ENCODE measurements at places on chromosomes 3 and 15.

DNA sequence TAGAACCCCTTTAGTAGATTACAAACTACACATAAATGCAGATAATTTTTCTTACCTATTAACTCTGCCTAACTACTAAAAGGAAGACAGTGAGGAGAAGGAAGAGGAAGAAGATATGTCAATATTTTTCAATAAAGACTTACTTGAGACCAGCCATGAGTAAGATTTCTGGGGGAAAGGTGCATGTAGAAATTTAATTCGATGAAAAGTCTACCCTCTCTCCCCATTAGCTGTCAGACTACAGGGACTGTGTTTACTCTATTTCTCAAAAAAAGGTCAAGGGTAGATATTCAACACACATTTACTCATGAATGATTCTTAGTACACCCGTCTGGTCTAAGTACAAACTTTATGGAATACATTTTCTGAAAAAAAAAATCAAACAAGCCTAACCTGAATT is 6.8 kb downstream of the TSPAN3 start:
- DNase-seq: no peak

DNA sequence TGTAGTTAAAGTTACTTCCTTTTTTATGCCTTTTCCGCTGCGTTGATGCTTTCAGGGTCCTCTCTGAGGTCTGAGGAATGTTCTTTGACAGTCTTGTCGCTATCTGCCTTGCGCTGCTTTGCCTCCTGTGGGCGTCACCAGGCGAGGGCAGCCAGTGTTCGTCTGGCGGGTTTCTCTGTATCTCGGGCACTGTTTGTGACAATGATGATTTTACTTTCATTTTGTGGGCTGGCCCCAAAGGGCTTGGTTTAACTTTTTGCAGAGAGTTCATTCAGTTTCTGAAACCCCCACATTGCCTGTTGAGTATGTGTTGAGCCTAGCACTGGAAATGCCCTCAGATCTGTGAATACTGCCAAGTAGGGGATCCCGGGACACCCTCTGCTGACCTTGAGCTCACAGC is 24.6 kb upstream of the SACM1L start:
- no peak for DNase-seq

- peak; percentile 57 for DNase-seq
Observed at GRCh38 chr3:167110901-167111300, 269.2 kb downstream of the ZBBX start.

- DNase-seq: no peak
Observed at GRCh38 chr3:195286115-195286872, 15.3 kb upstream of the XXYLT1 start.

DNA sequence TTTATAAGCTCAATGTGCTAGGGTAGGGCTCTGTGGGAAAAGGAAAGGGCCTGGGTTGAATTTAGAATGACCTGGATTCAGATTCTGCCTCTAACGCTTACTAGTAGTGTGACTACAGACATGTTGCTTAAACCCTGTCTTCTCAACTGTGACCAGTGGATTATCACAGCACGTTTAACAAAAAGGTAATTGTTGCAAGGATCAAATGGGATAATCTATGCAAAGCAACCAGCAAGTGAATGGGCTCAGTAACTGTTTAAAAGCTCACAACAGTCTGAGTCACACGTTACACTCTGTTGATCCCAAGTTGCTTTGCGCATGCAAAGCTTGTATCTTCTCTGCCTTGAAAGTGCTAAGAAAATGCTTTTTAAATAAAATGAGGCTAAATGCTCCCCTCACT is 236.5 kb downstream of the IL20RB start:
- DNase-seq: no peak

- DNase-seq: peak; percentile 81
Observed at GRCh38 chr3:114418724-114419543, 125.1 kb downstream of the TIGIT start.

- DNase-seq: no peak
Observed at GRCh38 chr3:8659242-8659641, 14.6 kb upstream of the SSUH2 start.

DNA sequence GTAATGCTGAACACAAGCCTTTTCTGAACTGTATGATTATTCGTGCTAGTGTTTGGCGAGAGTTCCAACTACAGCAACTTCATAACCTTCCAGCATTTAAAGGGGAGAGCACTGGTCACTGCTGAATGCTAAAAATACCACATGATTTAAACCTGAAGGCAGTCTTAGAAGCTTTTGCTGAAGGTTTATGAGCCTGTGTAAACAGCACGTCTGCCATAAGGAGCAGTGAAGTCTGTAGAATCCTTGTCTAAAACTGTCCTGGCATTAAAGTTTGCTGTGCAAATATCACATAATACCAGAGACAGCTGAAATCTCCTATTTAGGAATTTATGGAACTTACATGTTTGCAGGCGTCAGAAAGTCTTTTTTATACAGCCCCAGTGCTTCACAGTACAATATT is 5.9 kb downstream of the SATB1 start:
- DNase-seq: no peak
